T-cell (primary cell): ENCODE measurements at places on chromosomes 5 and 9.

GRCh38 chr5:113170707-113171106, 194.1 kb downstream of the DCP2 start:
- no peaks in the 10 kb centered on the region for H3K4me1 ChIP-seq
- no peak for DNase-seq
- H3K27ac ChIP-seq, result no peak overlapping the region
- no peaks in the 10 kb centered on the region for H3K27me3 ChIP-seq
- H3K4me3 ChIP-seq, result no peak overlapping the region

GRCh38 chr9:90813523-90813922, 11.9 kb downstream of the SYK start:
- peaks cover 12% of the 10 kb centered on the region for H3K27me3 ChIP-seq
- no peak overlapping the region for H3K4me3 ChIP-seq
- peaks cover 8% of the 10 kb centered on the region for H3K4me1 ChIP-seq
- no peak overlapping the region for H3K27ac ChIP-seq
- DNase-seq, result no peak
- no peaks in the 10 kb centered on the region for H3K36me3 ChIP-seq

DNA sequence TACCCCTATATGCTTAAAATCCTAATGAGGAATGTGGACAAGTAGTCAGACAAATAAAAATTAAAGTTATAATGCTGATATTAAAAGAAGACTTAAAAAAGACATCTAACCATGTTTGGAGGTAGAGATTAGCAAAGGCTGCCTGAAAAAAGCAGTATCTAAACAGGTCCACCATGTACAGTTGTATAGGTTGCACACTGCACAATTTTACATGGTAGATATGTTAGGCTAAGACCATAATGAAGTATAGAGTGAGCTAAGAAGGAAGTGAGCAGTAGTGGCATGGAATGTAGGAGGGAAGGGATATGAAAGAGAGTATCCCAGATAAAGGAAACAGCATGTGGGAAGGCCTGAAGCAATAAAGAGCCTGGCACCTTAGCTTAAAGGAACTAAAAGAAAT, 51.1 kb downstream of the MAMDC2 start:
- no peaks in the 10 kb centered on the region for H3K4me1 ChIP-seq
- no peaks in the 10 kb centered on the region for H3K36me3 ChIP-seq
- no peaks in the 10 kb centered on the region for H3K27me3 ChIP-seq
- H3K4me3 ChIP-seq, result no peak overlapping the region
- no peak overlapping the region for H3K27ac ChIP-seq
- DNase-seq, result no peak

DNA sequence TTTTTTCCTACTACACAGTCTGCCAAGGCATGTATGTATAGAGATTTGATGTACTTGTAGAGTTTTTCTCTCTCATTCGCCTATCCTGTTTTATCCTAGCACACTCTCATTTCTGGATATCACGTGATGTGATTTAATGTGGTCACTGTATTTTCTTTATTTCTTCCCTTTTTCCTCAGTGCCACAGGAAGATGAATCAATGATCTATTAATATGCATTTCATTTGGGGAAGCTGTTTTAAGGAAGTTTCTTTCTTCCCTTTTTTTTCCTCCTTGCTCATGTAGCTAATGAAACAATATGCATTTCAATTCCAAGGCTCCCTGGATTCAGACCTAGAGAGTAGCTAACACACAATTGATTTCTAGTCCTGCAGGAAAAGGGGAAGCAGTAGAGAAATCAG, 506.3 kb upstream of the WWC1 start:
- no peaks in the 10 kb centered on the region for H3K36me3 ChIP-seq
- no peaks in the 10 kb centered on the region for H3K27me3 ChIP-seq
- no peaks in the 10 kb centered on the region for H3K4me1 ChIP-seq

DNA sequence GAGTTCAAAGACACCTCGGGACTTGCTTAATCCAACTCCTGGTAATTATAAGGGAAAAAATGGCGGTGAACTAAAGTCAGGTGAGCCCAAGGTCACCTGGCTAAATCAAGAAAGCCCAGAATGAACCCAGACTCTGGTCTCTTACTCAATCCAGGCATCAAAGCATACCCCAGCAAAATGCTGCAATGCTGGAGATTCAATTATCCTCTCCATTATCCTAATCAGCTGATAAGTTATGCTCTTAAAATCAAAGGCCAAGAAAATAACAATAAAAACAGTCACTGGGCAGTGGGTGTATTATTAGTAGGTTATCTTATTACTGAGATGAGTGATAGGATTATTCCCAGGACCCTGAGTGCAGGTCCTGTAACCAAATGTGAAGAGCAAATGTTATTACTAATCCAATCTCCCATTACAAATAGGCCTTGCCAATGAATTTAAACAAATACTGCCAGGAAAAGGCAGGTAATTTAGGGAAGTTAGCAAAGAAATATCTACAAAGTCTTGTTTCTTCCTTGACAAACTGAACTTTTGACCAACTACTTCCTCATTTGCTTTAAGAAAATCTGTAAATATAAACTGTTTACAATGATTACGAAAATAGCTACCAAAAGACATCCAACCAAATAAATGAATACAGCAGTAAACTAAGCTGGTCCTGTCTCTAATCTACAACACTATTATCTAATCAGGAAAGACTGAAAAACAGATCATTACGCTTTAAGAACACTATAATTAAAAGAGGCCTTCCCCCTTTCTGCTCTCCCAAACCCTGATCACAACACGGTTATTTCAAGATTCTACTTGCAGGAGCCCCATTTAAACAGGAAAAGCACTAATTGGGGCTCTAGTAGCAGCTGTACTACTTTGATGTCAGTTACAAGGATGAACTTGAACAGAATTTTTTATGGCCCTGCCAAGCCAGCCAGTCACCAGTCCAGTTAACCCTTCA, 103.2 kb downstream of the MED27 start:
- no peaks in the 10 kb centered on the region for H3K4me1 ChIP-seq
- H3K27ac ChIP-seq, result no peak overlapping the region
- no peaks in the 10 kb centered on the region for H3K27me3 ChIP-seq
- H3K4me3 ChIP-seq, result no peak overlapping the region
- no peak for DNase-seq

GRCh38 chr5:27129926-27130325, 91.5 kb upstream of the CDH9 start:
- no peak for DNase-seq
- no peaks in the 10 kb centered on the region for H3K27me3 ChIP-seq
- H3K27ac ChIP-seq, result no peak overlapping the region
- H3K4me3 ChIP-seq, result no peak overlapping the region
- no peaks in the 10 kb centered on the region for H3K36me3 ChIP-seq
- H3K4me1 ChIP-seq, result no peaks in the 10 kb centered on the region

DNA sequence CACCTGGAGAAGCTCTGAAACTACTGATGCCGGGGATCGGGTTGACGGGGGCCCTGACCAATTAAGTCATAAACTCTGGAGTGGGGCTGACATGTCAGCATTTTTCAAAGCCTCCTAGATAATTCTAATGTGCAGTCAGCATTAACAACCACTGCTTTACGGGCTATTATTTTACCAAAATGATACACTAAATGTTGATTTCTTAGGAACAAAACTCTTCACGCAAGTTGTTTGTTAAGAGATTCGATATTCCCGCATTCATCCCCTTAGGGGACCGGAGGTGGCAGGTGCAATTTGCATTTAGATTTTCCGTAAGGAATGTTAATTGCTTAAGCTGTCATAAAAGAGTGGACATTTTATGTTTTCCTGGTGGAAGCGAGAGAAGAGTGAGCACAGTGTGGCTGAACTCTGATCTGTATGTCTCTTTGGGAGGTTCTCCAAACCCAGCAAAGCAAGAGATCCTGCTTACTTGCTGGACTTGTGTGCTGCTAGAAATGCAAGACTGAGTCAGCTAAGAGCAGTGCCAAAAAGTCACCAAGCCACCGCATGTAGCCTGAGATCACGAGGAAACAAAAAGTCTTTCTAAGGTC, 77.6 kb downstream of the UGCG start:
- no peak for DNase-seq
- H3K27me3 ChIP-seq, result no peaks in the 10 kb centered on the region
- no peaks in the 10 kb centered on the region for H3K36me3 ChIP-seq
- H3K4me3 ChIP-seq, result no peak overlapping the region
- H3K27ac ChIP-seq, result no peak overlapping the region

DNA sequence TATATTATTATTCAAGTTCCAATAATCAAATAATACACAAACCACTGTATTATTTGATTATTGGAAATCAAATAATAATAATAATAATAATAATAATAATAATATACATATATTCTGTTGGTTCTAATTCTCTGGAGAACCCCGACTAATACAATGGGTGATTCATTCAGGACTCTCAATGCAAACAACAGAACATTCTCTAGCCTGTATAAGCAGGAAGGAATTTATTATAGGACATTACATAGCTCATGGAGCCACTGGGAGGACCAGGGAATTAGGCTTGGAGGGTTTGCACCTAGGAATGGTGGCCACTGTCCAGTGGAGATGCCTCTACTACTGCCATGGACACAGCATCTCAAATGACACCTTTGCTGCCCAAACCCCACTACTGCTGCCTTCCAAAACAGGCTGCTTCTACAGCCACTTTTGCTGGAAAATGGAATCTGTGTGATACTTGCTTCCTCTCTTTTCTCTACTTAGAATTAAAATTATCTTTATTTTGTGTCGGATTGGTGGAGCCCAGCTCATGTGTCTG, 25.9 kb downstream of the PTGS1 start:
- no peak overlapping the region for H3K4me3 ChIP-seq
- no peak overlapping the region for H3K27ac ChIP-seq
- H3K27me3 ChIP-seq, result no peaks in the 10 kb centered on the region
- no peaks in the 10 kb centered on the region for H3K4me1 ChIP-seq
- no peak for DNase-seq
